ENCODE measurements at places on chromosomes 6 and 20. TPM values are rescaled to one million over a fixed set of nuclear protein-coding genes. Genes with fewer than 3 reads are reported as not detected.

BPIFB4 gene
- not detected for total RNA-seq

DNA sequence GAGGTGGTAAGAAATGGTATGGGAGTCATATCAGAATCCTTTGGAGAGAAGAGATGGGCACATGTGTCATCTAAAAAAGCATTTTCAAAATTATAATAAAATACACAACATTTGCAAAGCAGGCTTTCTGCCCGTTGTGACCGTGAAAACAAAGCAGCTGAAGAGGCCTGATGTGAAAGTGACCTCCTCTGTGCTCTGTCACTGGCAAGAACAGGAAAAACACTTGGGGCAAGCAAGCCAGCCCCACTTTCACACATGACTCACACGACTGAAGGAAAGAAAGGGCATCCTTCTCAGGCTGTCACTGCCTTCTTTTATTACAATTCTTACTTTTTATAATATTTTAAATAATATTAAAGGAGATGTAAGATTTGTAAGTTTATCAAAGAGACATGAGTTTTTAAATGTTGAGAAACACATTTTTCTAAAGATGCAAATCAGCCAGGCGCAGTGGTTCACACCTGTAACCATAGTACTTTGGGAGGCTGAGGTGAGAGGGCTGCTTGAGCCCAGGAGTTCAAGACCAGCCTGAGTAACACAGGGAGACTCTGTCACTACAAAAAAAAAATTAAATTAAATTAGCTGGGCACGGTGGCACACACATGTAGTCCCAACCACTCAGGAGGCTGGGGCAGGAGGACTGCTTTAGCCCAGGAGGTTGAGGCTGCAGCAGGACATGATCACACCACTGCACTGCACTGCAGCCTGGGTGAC lies 143.7 kb downstream of the BTBD9 start:
- no peak overlapping the region for H3K4me3 ChIP-seq
- no peaks in the 10 kb centered on the region for H3K4me1 ChIP-seq
- no peaks in the 10 kb centered on the region for H3K36me3 ChIP-seq
- no peak overlapping the region for H3K27ac ChIP-seq

- H3K27me3 ChIP-seq, result no peaks in the 10 kb centered on the region
- no peak overlapping the region for H3K4me3 ChIP-seq
- no peak overlapping the region for H3K27ac ChIP-seq
- DNase-seq, result no peak
Measured at GRCh38 chr6:70186461-70186860, 116.4 kb downstream of the COL9A1 start.

GRCh38 chr6:129662980-129663431 lies 47.0 kb downstream of the ARHGAP18 start:
- H3K36me3 ChIP-seq, result no peaks in the 10 kb centered on the region
- no peak for DNase-seq
- no peaks in the 10 kb centered on the region for H3K27me3 ChIP-seq
- peaks cover 28% of the 10 kb centered on the region for H3K4me1 ChIP-seq
- H3K27ac ChIP-seq, result no peak overlapping the region

CST2 gene
- total RNA-seq, result not detected

- H3K4me3 ChIP-seq, result no peak overlapping the region
- no peaks in the 10 kb centered on the region for H3K36me3 ChIP-seq
- H3K27me3 ChIP-seq, result no peaks in the 10 kb centered on the region
- H3K27ac ChIP-seq, result no peak overlapping the region
- no peak for DNase-seq
Measured at GRCh38 chr6:11762794-11763459, 15.7 kb downstream of the ADTRP start.

DNA sequence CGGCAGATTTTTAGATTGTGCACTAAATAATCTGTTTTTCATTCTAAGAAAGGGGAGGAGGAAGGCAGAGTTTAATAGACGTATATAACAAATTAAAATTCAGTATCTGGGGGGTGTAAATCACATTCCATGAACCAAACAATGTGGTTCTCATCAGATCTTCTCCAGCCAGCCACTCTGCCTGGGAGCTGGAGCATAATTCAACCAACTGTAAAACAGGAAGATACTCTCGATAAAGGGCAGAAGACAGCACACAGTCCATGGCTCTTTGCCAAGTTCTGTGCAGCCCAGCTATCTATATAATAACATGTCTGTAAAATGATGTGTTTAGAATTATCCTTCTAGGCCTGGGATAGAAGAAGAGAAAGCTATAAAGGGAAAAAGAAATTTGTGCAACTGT lies 289.9 kb upstream of the ZFP64 start:
- H3K27me3 ChIP-seq, result no peaks in the 10 kb centered on the region
- H3K36me3 ChIP-seq, result no peaks in the 10 kb centered on the region
- no peak overlapping the region for H3K4me3 ChIP-seq
- H3K4me1 ChIP-seq, result no peaks in the 10 kb centered on the region
- no peak for DNase-seq
- H3K27ac ChIP-seq, result no peak overlapping the region

- DNase-seq, result no peak
- H3K27me3 ChIP-seq, result peaks cover 22% of the 10 kb centered on the region
- no peak overlapping the region for H3K27ac ChIP-seq
- no peak overlapping the region for H3K4me3 ChIP-seq
Measured at GRCh38 chr6:41371992-41372831, 36.8 kb downstream of the NCR2 start.

ABHD12 gene
- total RNA-seq, result 20.7 TPM

DNA sequence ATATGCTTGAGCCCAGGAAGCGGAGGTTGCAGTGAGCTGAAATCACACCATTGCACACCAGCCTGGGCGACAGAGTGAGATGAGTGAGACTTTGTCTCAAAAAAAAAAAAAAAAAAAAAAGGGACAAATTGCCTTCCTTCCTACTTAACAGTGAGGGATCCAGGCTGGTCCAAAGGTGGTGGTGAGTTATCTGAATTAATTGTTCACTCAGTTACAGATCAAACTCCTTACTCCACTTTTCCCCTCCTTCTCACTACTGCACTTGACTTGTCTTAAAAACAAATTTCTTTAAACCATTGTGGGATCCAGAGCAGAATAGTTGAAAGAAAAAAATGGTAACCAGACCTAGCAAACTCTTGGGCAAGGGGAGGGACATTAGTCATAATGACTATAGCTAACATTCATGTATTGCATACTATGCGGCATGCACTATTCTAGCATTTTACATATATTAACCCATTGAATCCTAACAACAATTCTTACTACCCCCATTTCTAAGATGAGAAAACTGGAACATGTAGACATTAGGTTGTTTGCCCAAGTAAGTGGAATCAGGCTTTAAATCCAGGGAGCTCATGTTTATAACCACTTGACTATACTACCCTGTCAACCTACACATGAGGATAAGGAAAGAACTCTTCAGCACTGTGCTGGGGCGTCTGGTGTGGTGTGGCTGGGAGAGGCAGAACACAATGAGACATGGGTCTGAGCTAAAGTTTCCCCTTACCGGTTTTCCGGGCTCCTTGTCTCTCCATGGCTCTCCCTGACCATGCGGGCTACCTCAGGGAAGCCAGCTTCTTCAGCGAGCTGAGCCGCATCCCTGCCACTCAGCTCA lies 1.5 kb downstream of the GPANK1 start:
- peak overlapping the region; percentile 89 for H3K27ac ChIP-seq
- H3K27me3 ChIP-seq, result no peaks in the 10 kb centered on the region
- peaks cover 24% of the 10 kb centered on the region for H3K36me3 ChIP-seq
- H3K4me3 ChIP-seq, result peak overlapping the region; percentile 92
- DNase-seq, result no peak

DNA sequence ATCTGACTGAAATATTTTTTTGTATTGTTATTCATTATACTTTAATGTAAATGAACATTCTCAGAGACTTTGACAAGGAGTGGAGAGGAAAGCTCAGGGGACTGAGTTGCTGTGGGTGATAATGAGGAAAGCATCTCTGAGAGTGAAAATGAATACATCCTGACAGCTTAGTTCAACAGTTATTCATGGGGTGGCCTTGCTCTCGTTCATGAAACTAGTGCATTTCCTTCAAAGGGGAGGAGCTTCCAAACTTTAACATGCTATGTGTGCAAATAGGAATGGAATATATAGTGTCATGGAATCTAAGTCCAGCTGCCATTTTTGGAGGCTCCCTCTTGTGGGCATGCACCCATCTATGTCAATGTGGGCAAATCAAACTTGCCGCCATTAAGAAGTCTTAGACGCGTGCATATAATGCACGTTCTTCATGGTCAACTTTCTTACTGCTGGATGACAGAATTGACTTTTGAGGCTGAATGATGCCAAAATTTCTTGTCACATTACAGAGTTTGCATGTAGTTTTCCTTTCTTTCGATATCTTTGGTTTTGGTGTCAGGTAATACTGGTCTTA lies 124.3 kb upstream of the TMEM170B start:
- DNase-seq, result no peak
- peak overlapping the region; percentile 60 for H3K27ac ChIP-seq
- peaks cover 15% of the 10 kb centered on the region for H3K4me1 ChIP-seq
- H3K36me3 ChIP-seq, result no peaks in the 10 kb centered on the region

- no peak overlapping the region for H3K27ac ChIP-seq
- H3K4me3 ChIP-seq, result no peak overlapping the region
- no peak for DNase-seq
- no peaks in the 10 kb centered on the region for H3K27me3 ChIP-seq
Measured at GRCh38 chr6:90049295-90049694, 155.0 kb downstream of the GJA10 start.

DNA sequence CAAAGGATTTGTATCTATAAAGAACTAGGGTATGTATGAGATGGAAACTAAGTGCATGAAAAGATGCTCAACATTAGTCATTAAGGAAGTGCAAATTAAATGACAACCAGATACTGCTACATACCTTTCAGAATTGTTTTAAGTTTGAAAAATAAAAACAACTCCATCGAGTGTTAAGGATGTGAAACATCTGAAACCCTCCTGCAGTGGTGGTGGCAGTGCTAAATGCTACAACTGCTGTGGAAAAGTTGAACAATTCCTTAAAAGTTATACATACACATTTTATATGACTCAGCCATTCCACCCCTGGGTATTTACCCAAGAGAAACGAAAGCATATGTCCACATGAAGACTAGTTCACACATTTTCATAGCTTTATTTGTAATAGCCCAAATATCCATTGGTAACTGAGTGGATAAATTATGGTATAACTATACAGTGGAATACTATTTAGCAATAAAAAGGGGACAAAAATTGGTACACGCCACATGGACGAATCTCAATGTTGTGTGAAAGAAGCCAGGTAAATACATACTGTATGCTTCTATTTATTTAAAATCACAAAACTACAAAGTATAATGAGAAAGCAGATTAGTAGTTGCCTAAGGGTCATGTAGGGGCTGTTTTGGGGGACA lies 10.6 kb downstream of the ARMH2 start:
- no peaks in the 10 kb centered on the region for H3K27me3 ChIP-seq
- H3K4me3 ChIP-seq, result no peak overlapping the region
- no peak for DNase-seq
- H3K27ac ChIP-seq, result no peak overlapping the region
- peaks cover 17% of the 10 kb centered on the region for H3K36me3 ChIP-seq

- no peak overlapping the region for H3K27ac ChIP-seq
- no peaks in the 10 kb centered on the region for H3K4me1 ChIP-seq
- H3K27me3 ChIP-seq, result peaks cover 34% of the 10 kb centered on the region
- no peaks in the 10 kb centered on the region for H3K36me3 ChIP-seq
- peak overlapping the region; percentile 48 for H3K4me3 ChIP-seq
- DNase-seq, result no peak
Measured at GRCh38 chr6:99589290-99589672, 17.4 kb upstream of the PRDM13 start.

DNA sequence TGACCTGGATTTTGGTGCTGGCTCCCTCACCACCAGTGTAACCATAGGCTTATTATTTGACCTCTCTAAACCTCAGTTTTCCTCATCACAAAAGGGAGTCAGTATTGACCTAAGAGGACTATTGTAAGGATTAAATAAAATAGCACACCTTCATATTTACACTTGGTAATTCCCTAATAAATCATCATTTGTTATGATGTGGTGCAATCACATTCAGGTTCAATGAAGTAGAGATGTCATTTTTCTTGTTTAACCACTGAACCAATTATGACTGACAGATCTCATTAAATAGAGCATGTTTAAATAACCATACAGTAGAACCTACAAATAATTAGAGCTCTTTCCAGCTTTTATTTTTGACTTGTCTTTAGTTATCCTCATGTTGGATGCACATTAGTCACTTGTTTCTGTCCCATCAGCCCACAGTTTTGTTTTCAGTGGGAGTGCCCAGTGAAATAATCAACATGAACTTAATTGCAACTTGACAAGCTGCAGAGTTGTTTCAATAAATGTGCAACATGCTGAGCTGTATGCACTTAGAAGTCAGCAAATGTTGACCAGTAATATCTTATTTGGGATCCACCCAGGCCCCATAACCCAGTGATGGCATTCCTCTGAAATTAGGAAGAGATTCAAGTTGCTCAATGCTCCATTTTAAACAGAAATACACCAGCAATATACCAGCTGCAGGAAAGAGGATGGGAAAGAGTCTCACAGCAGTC lies 451.7 kb upstream of the MARCKS start:
- no peaks in the 10 kb centered on the region for H3K27me3 ChIP-seq
- DNase-seq, result no peak
- H3K36me3 ChIP-seq, result no peaks in the 10 kb centered on the region

HCK gene
- 2.3 TPM for total RNA-seq

- no peaks in the 10 kb centered on the region for H3K36me3 ChIP-seq
- DNase-seq, result no peak
- H3K27ac ChIP-seq, result peak overlapping the region; percentile 83
- no peaks in the 10 kb centered on the region for H3K27me3 ChIP-seq
Measured at GRCh38 chr6:105345506-105345905, 57.4 kb downstream of the PREP start.

Measured in right atrium auricular region (tissue), 2 donors.